Activated CD4-positive, alpha-beta T cell treated with anti-CD3 and anti-CD28 coated beads for 36 hours (primary cell): ENCODE measurements at places on chromosomes 3 and 15. TPM values are rescaled to one million over a fixed set of nuclear protein-coding genes. Genes with fewer than 3 reads are reported as not detected.

Gene GATM
- total RNA-seq: 3.4 TPM

Gene GOLGA8M
- total RNA-seq: 0.35 TPM

Gene TIMP4
- total RNA-seq: 0.34 TPM

Gene GOLGA6L7
- not detected for total RNA-seq

Gene PPIB
- 233 TPM for total RNA-seq

Gene PDHB
- 42.7 TPM for total RNA-seq

Gene CHAC1
- total RNA-seq: 31.1 TPM

Gene SLC27A2
- total RNA-seq: 20.7 TPM

Gene KNG1
- not detected for total RNA-seq

Gene ITPKA
- total RNA-seq: 4.2 TPM

Gene ACAN
- total RNA-seq: not detected

Gene MEIS2
- total RNA-seq: not detected

Gene EPHA3
- 0.07 TPM for total RNA-seq

Gene ATP13A4
- total RNA-seq: 3.3 TPM

Gene PLCH1
- 0.26 TPM for total RNA-seq

Gene P4HTM
- 30.4 TPM for total RNA-seq

Gene TRPM7
- total RNA-seq: 41.4 TPM

Gene NCBP2
- total RNA-seq: 107 TPM

Gene VILL
- total RNA-seq: 12.1 TPM

Gene VWA5B2
- total RNA-seq: not detected

Gene TRH
- total RNA-seq: not detected

Gene A4GNT
- not detected for total RNA-seq

Gene PARP14
- total RNA-seq: 57.9 TPM

Gene INSYN1
- total RNA-seq: not detected

Gene SAMMSON
- total RNA-seq: not detected

Gene SLC15A2
- total RNA-seq: 0.53 TPM

Gene TTLL13
- total RNA-seq: 0.46 TPM

Gene CASR
- total RNA-seq: 0.05 TPM

Gene CTSH
- 11.2 TPM for total RNA-seq
